T-helper 2 cell treated with Interferon-gamma antibody and Interleukin-4, amounts not matched to agents 5 μg/mL and 100 μg/mL, for 36 hours (primary cell): ENCODE measurements at places on chromosomes 2 and 18.

DNA sequence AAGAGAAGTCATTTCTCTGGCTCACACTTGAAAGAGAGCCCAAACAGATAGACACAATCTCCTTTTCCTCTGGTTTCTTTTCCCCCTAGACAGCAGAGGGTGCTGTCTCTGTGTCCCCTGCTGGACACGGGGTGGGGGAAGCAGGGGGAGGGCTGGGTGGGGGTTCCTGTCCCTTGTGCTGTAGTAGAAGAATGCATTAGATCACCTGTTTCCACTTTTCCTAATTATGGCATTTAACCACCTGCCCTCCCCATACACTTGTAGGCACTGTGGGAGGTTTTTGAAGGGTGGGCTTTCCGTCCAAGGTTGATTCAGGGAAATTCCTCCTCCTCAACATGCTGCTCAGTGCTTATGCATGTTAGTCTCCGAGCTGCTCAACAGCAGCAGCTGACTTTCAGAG is 206.2 kb upstream of the EPAS1 start:
- DNase-seq: no peak

GRCh38 chr18:49006641-49007454 is 56.1 kb upstream of the SMAD7 start:
- no peak for DNase-seq

GRCh38 chr2:1016500-1016899 is 65.9 kb downstream of the SNTG2 start:
- no peak for DNase-seq

DNA sequence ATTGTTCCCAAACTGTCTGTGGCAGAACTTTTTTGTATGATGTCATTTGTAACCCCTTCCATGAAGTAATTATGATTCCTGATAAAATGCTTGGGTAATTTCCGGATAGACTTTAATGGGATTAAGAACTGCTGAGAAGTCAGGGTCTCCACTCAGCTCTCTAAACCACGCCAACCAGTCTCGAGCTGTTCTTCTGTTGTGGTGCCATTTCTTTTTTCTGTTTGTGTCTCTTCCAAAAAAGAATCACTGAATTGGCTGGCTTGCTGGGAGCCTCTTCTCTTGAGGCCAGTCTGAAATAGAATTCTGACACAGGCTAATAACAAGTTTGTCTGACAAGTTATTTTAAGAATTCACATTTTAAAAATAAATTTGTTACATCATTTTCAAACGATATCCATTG is 198.9 kb downstream of the BCL2 start:
- DNase-seq: no peak

DNA sequence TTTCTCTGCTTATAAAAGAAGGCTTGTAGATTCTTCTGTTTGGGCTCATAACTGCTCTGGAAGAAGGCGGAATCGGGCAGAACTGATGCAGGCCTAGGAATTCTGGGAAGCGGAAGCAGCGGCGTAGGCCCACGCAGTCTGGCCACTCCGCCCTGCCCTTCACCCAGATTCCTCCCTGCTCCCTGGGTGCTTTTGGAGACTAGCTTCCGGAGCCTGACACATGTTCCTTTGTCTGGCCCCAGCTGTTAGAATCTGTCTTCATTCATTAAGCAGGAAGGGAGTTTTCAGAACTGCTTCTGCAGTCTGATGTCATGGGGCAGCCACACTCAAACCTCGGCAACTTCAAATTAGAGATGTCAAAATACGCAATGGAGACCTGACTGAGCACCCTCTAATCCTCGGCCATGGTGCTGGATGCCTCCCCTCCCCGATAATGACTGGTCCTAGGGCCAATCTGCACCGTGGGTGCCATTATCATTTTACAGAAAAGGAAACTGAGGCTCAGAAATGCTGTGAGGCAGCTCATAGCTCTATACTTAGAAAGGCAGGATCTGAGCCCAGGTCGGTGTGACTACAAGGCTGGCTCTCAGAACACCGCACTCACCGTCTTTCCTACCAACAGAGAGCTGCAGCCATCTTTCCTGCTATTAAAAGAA is 275.7 kb downstream of the MYCN start:
- no peak for DNase-seq

- DNase-seq: no peak
These were observed 6.1 kb downstream of the SMAD7 start for GRCh38 chr18:48944634-48945033.

- no peak for DNase-seq
These were observed 277.1 kb downstream of the ALPK2 start for GRCh38 chr18:58351776-58352175.

- no peak for DNase-seq
These were observed 26.2 kb upstream of the SPOPL start for GRCh38 chr2:138475277-138475776.

DNA sequence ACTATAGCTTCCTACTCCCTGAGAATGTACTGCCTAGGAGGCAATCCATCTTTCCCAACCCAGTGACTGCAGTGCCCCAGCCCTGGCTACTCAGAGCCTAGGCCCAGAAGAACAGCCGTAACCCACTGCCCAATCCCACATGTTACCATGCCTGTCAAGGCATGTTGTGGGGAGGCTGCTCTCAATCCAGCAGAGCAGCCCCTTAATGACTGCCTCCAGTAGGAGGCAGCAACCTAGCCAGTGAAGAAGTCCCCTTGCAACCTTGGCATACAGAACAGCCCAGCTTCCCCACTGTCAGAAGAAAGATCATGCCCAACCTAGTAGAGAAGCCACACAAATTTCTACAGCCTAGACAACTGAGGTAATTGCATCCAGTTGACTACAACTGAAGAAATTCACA is 44.2 kb upstream of the CDH7 start:
- no peak for DNase-seq

GRCh38 chr2:160010361-160011145 is 51.9 kb downstream of the PLA2R1 start:
- no peak for DNase-seq

DNA sequence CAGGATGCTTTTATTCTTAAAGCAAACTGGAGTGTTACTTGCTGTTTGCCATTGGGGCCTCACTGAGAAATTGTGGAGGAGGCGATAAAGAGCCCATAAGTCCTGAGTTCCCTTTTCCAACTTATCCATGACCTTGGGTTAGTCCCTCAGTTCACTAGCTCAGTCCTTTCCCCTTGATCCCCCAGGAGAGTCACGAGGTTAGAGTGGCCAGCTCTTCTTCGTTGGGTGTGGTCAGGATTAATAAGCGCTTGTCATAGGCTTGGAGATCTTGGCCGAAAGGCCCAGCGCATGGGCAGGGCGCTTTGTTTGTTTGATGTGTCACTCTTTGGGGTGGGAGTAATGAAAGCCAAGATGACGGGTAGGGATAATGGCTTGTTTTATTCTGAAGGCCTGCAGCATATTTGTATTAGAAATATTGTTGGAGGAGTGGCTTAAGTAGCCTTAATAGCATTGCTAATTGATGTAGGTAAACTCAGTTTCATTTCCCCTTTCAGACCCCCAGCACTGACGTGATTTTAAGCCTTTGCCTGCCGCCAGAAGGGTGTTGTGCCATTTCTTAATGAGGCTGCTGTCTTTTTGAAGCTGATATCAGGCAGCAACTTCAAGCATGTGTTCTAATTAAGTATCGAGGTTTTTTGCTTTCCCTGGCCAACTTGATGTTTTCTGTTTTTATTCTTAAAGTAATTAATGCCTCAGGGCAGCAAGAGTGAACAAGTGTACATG is 15.7 kb downstream of the GRHL1 start:
- no peak for DNase-seq

GRCh38 chr2:218806346-218806978 is 24.5 kb downstream of the CYP27A1 start:
- no peak for DNase-seq

GRCh38 chr2:204012072-204012653 is 75.6 kb downstream of the ICOS start:
- DNase-seq: no peak

DNA sequence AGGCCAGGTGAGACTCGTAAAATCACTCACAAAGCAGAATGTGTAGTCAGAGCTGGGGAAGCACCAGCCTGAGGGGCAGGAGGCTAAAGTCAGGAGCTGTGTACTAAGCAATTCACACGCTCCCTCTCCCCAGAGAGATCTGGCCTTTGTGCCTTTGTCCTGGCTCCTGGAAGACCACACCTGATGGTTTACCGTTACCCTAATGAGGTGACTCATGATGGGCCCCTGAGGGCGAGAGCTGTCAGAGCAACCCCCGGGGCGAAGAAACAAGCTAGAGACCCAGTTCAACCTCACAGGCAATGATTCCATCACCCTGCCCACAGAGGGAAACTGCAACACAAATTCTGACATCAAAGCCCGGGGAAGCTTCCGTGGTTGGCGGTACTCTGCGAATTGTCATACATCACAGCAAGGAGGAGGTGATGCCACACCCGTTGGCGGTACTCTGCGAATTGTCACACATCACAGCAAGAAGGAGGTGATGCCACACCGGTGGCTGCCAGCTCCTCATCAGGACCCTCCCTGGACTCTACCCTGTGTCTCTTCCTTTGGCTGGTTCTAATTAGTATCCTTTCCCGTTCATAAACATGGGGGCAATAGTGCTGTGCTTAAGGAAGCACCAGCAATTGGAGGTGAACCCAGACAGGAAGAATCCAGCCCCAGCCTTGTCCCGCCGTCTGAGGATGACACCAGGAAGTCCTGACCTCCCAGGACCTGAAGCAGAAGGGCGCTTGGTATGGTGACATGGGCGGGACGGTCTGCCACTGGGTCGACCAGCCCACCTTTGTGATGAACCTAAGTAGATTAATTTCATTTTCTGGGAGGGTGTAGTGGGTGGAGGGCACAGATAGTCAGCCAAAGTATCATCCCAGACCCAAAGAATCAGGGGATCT is 30.5 kb downstream of the B3GNT7 start:
- DNase-seq: no peak

DNA sequence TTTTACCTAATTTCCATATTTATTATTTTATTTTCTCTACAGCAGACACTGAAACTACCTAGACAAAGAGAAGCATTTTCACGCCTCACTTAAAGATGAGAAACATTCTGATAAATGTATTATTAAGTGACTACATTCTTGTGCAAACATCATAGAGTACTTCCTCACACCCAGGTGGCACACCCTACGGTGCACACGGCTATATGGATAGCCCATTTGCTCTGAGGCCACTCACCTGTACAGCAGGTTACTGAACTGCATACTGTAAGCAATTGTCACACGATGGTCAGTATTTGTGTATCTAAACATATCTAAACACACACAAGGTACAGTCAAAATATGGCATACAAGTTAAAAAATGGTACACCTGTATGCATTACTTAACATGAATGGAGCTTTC is 481.4 kb downstream of the CMPK2 start:
- DNase-seq: no peak

DNA sequence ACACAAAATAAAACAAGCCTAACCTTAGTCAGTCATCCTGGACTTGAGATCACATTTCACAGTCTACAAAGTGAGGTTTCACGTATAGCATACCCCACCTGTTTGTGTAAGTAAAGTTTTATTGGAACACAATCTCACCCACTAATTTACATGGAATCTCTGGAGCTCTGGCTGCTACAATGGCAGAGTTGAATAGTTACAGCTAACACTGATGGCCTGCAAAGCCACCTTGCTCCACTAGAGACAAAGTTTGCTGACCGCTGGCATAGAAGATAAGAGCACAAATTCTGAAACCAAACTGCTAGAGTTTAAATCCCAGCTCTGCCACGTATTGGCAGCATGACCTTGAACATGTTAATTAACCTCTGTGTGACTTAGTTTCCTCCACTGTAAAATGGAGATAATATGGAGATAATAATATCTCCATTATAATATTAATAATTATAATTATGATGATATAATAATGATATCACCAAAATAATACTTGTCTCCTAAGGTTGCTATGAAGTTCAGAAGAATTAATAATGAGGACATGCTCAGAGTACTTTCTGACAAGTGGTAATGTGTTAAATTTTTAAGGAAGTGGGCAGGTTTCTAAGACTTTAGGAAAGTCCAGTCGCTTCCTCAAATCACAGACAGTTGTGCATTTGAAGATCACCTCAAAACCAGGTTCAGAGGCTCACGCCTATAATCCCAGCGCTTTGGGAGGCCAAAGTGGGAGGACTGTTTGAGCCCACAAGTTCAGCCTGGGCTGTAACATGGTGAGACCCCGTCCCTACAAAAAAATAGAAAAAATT is 204.6 kb downstream of the SH3RF3 start:
- no peak for DNase-seq

- DNase-seq: no peak
These were observed 124.2 kb upstream of the REV1 start for GRCh38 chr2:99613980-99614379.

DNA sequence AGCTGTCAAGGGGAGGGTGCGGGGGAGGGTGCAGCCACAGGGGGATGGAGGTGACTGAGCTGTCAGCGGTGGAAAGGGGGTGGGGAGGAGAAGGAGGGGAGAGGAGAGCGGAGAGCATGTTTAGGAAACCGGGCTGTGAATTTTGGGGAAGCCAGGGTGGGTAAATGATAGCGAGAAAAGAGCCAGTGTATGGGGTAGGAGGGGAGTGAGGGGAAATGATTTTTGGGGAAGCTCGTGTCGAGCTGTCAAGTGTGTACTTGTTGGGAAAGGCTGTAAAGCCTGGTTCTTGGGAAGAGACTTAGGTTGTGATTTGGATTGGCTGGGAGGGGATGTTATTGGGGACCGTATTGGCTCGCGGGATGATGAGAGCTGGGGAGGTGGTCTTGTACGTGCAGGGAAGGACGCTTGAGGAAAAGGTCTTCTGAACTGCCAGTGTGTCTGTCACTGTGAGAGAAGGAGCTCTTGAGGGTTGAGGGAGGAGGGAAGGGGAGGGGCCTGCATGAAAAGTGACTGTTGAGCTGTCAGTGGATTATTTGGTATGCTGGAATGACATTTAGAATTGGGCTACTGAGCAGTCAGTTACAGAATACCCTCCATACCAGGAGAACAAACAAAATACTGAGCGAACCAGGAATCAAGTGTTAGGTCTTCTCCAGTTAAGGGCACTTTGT is 1.0 kb downstream of the UBR3 start:
- peak; percentile 39 for DNase-seq

- peak; percentile 19 for DNase-seq
These were observed 15.9 kb upstream of the C1QL2 start for GRCh38 chr2:119174216-119174992.

DNA sequence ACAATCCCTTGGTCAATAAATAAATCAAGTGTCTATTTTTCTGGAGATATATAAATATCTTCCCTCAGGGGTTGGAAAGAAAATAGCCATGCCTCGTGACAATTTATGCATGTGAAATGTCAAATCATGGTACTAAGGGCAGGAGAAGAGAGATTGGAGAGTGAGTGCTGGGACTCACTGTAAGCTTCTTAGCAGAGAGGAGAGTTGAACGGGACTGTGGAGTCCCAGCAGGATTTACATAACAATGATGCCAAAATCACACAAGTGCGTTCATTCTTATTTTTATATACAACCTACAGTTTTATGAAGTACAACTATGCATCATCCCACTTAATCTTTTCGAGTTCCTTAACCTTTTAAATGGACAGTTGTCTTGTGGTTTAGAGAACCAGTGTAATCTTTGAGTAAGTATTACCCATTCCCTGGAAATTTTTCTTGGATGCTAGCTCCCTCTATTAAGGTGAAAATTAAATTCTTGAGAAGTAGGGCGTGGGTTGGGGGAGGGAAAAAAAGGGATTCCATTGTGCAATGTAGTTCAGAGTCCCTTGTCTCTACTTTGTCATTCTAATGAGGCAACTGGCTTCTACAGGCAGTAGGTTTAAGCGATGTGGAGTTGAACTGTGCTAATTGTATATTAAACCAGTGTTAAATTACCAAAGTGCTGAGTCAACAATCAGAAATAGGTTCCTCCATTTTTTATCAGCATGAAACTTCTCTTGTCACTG is 143.6 kb upstream of the EPHA4 start:
- no peak for DNase-seq
